NCI-H1105 (cell line): ENCODE measurements at places on chromosomes 12 and 14.
A peak's percentile ranks its signal among the peaks of the same experiment; 100 is the strongest.

DNA sequence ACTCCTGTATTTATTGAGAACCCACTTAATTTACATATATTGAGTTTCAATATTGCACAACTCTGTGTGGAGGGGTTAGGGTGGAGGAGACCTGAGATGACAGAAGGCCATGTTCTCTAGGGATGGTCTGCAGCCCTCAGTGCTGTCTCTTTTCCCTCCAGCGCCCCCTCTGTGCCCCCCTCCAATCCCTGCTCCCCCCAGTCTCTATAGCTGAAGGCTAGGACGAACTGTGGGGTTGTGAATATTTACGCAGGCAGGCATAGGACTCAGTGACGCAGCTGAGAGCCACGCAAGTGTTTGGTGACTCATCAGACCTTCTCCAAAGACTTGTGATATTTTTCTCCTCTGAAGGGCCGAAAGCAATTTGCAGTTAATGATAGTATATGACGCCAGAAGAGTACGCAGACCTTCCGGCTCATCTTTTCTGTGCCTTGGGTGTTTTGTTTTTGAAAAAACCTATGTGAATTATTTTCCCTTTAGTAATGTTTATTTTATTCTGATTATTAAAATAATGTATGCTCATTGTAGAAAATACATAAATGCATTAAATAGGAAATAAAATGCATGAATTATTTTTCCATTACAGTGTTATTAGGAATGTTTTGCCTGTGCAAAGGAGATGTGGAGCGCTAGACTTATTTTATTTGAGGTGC is 85.3 kb downstream of the SLC25A47 start:
- no peak for DNase-seq

GRCh38 chr14:59707778-59708561 is 131.4 kb upstream of the CCDC175 start:
- DNase-seq = no peak

- DNase-seq = no peak
Measured at GRCh38 chr12:94025068-94025467, 123.3 kb upstream of the PLXNC1 start.

- no peak for DNase-seq
Measured at GRCh38 chr14:39230416-39231035, 3.2 kb upstream of the MIA2 start.

DNA sequence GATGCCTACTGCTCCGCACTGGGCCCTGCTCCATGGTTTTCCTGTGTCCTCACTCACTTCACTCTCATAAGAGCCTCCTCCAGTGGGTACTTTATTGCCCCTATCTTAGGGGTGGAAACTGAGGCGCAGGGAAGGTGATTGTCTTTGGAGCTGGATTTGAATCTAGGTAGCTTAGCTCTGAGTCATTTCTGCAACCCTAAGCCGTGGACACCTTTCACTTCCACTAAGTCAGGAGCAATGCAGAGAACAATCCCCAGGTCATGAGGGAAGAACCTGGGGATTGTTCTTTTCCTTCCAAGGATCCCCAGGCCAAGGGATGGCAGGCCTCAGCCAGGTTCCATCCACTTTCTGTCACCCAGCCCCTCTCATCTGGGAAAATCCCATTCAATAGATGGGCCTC is 20.3 kb downstream of the VDR start:
- DNase-seq = no peak

- DNase-seq = no peak
Measured at GRCh38 chr12:74245458-74245857, 292.2 kb upstream of the ATXN7L3B start.

- peak; percentile 71 for DNase-seq
Measured at GRCh38 chr12:87368259-87368658, 660.9 kb downstream of the C12orf50 start.

DNA sequence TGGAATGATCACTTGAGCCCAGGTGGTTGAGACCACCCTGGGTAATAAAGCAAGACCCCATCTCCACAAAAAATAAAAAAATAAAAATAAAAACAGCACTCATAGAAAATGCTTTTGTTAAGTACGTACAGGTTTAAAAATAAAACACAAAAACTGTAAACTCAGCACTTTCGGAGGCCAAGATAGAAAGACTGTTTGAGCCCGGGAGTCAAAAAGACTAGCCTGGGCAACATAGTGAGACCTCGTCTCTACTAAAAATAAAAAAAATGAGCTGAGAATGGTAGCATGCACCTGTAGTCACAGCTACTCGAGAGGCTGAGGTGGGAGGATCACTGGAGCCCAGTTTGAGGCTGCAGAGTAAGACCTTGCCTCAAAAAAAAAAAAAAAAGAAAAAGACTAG is 7.5 kb downstream of the ATP6V1D start:
- DNase-seq = no peak

DNA sequence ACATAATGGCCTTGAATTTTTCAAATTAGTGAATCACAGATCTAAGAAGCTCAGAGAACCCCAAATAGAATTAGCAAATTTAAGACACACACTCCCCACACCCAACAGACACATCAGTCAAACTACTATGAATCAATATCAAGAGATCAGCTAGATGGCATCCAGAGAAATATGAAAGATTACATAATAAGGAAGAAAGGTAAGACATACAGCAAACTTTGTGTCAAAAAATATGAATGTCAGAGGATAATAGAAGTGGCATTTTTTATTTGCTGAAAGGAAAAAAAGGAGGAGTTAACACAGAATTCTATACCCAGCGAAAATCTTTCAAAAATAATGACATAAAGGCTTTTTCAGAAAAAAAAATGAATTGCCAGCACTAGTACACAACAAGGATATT is 110.5 kb upstream of the COCH start:
- no peak for DNase-seq

DNA sequence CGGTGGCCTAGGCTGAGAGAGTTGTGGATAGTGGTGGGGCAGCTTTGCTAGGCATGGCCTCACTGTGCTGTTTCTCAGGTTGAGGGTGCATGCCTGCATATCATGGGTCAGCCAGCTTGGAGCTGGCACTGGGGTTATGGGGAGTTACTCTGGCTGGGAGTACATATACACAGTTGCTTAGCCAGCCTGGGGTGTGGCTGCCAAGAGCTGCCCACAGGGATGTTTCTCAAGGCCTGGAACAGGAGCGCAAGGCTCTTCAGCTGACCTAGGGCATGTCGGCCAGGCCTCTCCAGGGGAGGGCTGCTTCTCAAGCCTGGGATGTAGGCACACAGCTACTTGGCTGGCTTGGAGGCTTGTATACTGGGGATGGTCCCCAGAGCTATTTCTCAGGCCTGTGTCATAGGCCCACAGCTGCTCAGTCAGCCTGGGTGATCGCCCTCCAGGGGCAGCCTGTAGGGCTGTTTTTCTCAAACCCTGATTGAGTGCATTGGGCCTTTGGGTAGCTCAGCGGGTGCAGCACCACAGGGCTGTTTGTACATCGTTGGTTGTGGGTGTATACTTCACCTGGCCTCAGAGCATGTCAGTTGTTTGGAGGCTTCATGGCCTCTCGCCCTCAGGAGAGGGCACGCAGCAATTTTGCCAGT is 114.9 kb downstream of the METTL25 start:
- DNase-seq = no peak

GRCh38 chr14:53638966-53639365 is 317.7 kb downstream of the BMP4 start:
- no peak for DNase-seq

DNA sequence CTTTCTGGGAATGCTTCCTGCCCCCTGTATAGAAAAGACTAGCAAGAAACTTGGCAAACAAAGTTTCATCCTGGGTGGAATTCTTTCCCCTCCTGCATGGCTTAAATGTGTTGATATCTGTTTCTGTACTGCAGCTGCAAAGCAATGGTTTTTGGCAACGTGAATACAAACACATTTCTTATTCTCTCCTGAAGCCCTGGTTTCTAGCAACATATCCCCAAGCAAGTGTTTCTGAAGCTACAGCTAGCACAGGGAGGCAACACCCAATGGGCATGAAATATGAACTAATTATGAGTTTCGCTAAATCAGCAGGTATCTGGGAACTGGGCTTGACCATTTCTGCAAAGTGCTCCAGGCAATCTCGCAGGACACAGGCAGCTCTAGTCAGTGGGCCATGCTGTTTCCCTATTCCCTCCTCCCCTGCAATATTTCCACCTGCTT is 392.3 kb upstream of the TMPO start:
- no peak for DNase-seq

DNA sequence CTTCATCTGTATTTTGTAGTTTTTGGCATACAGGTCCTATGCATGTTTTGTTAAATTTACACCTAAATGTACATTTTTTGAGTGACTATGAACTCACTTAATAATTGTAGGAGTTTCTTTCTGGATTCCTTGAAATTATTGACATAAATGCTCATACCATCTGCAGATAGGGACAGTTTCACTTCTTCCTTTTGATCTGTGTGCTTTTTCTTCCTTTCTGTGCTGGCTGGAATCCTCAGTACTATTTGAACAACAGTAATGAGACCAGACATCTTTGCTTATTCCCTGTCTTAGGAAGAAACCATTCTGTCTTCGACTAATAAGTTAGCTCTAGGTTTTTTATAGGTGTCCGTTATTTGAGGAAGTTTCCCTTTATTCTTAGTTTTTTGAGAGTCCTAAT is 110.3 kb downstream of the ADGRD1 start:
- DNase-seq = no peak

DNA sequence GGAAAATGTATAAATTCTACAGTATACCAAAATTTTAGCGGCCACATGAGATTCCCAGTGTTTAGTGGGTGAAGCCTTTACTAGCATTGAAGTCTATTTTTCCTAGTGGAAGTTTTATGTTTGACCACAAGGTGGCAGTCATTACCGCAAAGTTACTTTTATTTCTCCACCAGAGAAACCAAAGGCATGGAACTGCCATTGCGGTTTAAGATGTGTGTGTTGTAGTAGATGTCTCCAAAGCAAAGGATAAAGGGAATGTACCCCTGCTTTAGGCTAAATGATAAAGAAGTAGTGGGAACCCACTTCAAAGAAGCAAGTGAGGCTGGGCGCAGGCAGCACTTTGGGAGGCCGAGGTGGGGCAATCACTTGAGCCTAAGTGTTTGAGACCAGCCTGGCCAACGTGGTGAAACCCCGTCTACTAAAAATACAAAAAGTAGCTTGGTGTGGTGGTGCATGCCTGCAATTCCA is 140.5 kb downstream of the PRKCH start:
- peak; percentile 68 for DNase-seq

- DNase-seq = no peak
Measured at GRCh38 chr12:12821975-12822374, 8.8 kb downstream of the DDX47 start.

GRCh38 chr14:93546642-93547041 is 115.9 kb downstream of the UNC79 start:
- DNase-seq = no peak

GRCh38 chr12:12979126-12979525 is 20.9 kb downstream of the HEBP1 start:
- DNase-seq = no peak

- no peak for DNase-seq
Measured at GRCh38 chr12:78888568-78888967, 24.0 kb downstream of the SYT1 start.

DNA sequence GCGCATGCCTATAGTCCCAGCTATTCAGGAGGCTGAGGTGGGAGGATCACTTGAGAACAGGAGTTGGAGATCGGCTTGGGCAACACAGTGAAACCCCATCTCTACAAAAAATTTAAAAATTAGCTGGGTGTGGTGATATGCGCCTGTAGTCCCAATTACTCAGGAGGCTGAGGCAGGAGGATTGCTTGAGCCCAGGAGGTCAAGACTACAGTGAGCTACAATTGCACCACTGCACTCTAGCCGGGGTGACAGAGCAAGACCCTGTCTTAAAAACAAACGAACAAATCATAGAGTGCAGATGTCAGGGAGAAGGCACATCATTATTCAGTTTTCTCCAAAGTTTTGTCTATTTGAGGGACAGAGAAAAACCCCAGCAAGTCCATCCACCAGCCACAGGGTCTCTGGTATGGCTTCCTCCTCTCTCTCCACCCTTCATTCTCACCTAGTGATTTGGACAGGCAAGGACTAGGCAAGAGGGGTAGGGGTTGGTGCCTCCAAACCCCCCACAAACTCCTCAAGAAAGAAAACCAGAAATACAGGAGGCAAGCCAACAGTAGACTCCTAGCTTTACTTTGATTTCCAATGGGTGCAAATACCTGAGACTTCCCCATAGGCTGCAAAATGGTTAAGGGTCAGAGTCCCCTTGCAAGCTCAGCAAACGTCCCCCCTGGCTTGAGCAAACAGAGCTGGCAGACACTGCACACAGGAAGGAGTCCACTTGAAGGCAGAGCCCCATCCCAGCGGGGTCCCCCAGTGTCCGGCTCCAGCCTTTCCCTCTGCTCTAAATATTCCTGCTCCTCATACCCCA is 26.5 kb upstream of the RPLP0 start:
- no peak for DNase-seq

- no peak for DNase-seq
Measured at GRCh38 chr14:71469643-71470335, 462.4 kb upstream of the RGS6 start.

DNA sequence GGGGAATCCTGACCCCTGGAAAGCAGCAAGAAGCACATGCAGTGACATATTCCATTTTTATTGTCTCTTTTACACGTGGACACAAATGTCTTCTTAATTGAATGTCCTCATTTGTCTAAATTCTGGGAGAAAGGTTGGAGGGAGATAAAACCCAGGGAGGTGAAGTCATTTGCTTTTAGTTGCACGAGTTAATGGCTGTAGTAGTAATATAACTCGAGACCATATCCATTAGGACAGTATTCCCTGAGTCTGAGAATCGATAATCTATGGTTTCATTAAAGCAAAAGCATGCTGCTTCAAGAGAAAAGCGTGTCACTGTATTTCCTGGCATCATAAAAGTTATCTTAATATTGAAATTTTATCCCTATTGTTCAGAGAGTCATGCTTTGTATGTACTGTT is 216.0 kb upstream of the PELI2 start:
- no peak for DNase-seq

GRCh38 chr12:5960783-5961182 is 15.7 kb upstream of the ANO2 start:
- no peak for DNase-seq

- no peak for DNase-seq
Measured at GRCh38 chr14:71751264-71751663, 181.0 kb upstream of the RGS6 start.

- no peak for DNase-seq
Measured at GRCh38 chr14:22522466-22522957, 66.5 kb downstream of the DAD1 start.

GRCh38 chr12:59084511-59085375 is 164.4 kb upstream of the LRIG3 start:
- no peak for DNase-seq

DNA sequence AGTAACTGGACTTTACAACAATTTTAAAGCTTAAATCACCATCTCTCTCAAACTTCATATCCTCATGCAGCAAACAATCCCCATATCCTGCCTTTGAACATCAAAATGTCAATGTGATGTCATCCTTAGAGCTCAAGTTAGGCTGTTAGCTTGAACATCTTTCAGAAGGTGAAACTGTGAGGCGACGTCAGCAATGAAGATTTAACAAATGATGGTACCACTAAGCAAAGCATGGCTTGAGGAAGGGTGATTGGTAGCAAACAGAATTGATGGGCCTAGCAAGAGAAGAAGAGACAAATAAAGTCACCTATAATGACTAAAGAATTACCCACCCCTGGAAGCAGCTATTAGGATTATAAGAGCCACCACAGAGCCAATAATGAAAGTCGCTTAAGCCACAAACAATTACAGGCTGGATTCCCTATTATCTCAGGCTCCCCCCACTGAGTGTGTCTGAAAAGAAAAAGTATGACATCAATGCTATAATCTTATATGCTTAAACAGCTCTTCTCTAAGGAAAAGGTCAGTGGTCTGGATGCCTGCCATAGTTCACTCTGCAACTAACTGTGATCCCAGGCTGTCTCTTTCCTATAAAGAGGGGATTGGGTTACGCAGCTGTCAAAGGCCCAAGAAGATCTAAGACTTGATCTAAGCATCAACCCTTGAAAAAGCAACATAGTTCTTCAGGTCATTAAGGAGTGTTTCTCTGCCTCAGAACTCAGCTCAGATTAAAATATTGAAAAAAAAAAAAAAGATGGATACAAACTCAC is 18.1 kb downstream of the EGLN3 start:
- no peak for DNase-seq
